Activated CD4-positive, alpha-beta T cell treated with anti-CD3 and anti-CD28 coated beads for 36 hours (primary cell): ENCODE measurements at places on chromosomes 5 and 9. TPM values are rescaled to one million over a fixed set of nuclear protein-coding genes. Genes with fewer than 3 reads are reported as not detected.

The LCN1 gene
- not detected for total RNA-seq

The ZNF618 gene
- total RNA-seq, result 0.11 TPM

The SLC4A9 gene
- total RNA-seq, result 0.73 TPM

GRCh38 chr9:134192311-134192950 is 28.1 kb upstream of the RNU6ATAC start:
- DNase-seq, result no peak

DNA sequence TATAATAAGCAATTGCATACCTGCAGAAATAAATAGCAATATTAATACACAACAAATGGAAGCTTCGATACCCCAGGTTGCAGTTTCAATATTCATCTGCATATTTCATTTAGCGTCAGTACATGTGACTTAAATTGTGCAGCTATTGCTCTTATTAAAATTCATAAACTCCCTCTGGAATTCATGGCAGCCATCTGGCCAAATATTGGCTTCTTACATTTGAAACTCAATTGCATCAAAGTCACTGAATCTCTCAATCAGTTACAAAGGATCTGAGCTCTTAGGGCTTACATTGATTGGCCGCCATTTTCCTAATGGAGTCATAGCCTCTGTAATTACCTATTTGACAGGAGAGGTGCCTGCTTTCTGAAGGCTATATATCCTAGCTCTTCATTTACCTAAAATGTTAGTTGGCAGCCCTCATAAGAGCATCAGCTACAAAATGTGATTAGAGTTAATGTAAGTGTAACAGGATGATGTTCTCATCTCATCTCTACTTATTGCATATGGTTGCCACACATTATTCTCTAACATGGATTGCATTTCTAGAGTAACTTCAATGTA is 453.5 kb downstream of the CAAP1 start:
- no peak for DNase-seq
